IMR-90 (cell line): ENCODE measurements at places on chromosomes 16 and 17. TPM values are rescaled to one million over a fixed set of nuclear protein-coding genes. Genes with fewer than 3 reads are reported as not detected.

Gene AGRP
- total RNA-seq: not detected in 2 replicates

Gene LRRC37A
- total RNA-seq: 0.56 and 0.72 TPM in 2 replicates

Gene NHLRC4
- 0.56 and 0.72 TPM in 2 replicates for total RNA-seq

Gene TAC4
- not detected in 2 replicates for total RNA-seq

Gene NATD1
- 0.56 and 0.90 TPM in 2 replicates for total RNA-seq

Gene WSB1
- 112 and 140 TPM in 2 replicates for total RNA-seq

DNA sequence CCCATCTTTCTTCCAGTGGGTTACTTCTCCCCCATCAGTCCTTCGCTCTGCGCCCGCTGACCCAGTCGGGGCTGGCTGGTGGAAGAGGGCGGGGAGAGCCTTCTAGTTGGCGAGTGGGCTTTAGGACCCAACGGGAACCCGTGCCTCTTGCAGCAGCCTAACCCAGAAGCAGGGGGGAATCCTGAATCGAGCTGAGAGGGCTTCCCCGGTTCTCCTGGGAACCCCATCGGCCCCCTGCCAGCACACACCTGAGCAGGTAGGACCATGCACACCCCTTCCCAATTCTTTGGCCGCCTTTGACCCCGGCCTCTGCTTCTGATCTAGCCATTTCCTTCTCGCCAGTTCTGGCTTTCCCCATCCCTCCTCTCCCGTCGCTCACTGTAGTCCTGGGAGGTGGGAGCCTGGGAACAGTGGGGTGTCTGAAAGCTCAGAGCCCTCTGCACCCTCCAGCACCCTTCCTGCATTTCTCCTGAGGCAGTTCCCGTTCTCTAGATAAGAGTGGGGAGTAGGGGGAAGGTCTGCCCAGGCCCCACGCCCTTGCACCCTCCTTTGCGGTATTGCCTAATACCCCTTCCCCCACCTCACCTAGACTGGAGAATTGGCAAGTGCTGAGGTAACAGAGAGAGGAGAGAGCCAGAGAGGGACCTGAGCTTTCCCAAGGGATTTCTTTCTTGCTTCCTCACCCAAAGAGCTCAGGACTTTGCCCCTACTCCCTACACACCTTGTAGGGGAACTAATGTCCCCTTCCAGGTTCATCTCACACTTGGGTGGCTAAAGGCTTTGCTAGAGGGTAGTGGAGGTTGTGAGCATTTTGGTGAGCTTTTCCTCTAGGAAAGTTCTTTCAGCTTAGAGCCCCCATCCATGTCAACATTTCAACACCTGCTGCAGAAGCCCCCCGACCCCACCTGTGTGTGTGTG is at the start of gene RARA:
Gene RARA (plus strand): TSS at position 150 of the 918 bp plus-strand sequence. CDS start 22,039 bp downstream, outside the sequence.
- DNase-seq: no peak

DNA sequence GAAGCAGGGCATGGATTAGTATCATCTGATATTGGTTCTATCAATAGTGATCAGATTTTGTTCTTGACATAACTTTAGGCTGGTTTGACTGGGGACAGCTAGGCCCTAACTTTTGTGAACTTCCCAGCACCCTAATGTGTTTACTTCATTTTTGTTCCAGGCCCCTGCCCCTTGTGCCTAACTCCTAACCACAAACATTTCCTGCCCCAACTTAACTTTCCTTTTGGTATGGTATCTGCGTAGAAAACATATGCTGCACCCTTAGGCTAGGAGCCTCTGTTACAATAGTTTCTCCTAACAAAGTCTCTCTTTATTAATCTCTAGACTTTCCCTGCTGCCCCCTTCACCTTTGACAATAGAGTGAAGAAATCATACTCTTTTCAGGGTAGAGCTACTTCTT is 2.5 kb downstream of the ADPRM start:
- no peak for DNase-seq

GRCh38 chr17:59332749-59333377 is 1.4 kb downstream of the YPEL2 start:
- peak; percentile 11 for DNase-seq

DNA sequence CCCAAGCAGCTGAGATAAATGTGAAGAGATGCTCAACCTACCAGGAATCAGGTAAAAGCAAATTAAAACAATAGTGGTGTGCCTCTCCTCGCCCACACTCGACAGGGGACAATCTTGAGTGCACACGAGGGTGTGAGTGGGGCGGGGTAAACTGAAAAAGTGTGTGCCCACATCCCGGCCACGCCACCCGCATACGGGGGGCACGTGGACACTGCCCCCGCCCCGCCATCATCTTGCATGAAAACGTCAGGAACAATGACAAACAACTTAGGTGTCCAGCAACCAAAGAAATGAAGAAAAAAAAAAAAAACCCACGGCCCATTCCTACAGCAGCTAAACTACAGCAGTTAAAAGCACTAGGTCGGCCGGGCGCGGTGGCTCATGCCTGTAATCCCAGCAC is 14.1 kb downstream of the PEMT start:
- DNase-seq: no peak

GRCh38 chr17:36661688-36662087 is 60.3 kb downstream of the MRM1 start:
- DNase-seq: no peak

- peak; percentile 80 for DNase-seq
Observed at GRCh38 chr16:51151961-51152663, 1.0 kb upstream of the SALL1 start.

GRCh38 chr17:77901481-77901880 is 57.0 kb upstream of the TNRC6C start:
- DNase-seq: no peak

DNA sequence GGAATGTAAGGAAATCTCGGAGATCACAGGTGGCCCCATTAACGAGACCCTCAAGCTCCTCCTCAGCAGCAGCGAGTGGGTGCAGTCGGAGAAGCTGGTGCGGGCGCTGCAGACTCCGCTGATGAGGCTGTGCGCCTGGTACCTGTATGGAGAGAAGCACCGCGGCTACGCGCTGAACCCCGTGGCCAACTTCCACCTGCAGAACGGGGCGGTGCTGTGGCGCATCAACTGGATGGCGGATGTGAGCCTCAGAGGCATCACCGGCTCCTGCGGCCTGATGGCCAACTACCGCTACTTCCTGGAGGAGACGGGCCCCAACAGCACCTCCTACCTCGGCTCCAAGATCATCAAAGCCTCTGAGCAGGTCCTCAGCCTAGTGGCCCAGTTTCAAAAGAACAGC is 16.2 kb downstream of the MLYCD start:
- DNase-seq: no peak

GRCh38 chr16:57226701-57227621 is 18.1 kb upstream of the ARL2BP start:
- DNase-seq: no peak

- no peak for DNase-seq
Observed at GRCh38 chr17:79066963-79067362, 7.7 kb upstream of the ENGASE start.

DNA sequence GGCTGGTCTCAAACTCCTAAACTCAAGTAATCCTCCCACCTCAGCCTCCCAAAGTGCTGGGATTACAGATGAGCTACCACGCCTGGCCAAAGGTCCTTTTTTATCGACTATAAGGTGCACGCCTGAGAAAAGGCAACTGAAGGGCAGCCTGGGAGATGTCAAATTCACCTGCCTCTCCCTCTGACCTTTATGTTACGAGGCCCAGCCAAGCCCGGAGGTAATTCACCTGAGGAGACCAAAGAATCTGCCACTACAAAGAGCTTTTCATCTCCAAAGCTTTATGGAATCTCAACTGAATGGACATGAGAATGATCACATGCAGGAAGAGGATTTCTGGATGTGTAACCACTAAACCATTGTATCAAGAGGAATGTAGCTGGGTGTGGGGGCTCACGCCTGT is 37.2 kb downstream of the LYRM1 start:
- no peak for DNase-seq

GRCh38 chr17:4833941-4834680 is 971 bp downstream of the MINK1 start:
- DNase-seq: peak; percentile 80

DNA sequence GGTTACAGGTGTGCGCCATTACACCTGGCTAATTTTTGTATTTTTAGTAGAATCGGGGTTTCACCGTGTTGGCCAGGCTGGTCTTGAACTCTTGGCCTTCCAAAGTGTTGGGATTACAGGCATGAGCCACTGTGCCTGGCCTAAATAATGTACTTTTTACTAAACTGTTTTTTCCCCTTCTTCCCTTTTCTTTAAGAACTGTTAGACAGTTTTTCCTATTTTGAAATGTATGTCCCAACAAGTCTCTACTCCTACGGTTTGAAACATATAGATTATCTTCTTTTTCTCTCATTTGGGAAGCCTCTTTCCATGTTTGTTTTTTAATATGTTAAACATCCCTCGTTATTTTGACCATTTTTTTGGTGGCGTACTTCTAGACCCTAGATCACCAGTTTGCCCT is 9.6 kb downstream of the UTP18 start:
- DNase-seq: no peak

- DNase-seq: peak; percentile 89
Observed at GRCh38 chr16:3020604-3021448, 658 bp downstream of the TNFRSF12A start.

DNA sequence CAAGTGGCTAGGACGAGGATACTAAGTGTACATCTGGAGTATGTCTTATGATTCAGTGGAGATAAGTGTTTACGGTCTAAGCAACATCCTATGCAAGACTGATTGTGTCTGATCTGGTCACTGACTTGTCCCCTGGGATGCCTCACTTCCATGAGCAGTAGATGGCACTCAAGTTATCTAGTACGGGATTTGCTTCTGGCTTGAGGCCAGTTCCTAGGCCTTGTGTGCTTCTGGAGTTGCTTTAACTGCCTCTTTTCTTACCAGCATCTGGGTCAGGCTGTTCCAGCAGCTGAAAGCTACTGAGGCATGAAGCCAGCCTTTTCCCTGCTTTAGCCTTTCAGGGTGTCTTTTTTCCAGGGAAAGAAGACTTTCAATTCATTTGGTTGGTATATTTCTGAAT is 23.0 kb downstream of the SUPT6H start:
- peak; percentile 16 for DNase-seq

DNA sequence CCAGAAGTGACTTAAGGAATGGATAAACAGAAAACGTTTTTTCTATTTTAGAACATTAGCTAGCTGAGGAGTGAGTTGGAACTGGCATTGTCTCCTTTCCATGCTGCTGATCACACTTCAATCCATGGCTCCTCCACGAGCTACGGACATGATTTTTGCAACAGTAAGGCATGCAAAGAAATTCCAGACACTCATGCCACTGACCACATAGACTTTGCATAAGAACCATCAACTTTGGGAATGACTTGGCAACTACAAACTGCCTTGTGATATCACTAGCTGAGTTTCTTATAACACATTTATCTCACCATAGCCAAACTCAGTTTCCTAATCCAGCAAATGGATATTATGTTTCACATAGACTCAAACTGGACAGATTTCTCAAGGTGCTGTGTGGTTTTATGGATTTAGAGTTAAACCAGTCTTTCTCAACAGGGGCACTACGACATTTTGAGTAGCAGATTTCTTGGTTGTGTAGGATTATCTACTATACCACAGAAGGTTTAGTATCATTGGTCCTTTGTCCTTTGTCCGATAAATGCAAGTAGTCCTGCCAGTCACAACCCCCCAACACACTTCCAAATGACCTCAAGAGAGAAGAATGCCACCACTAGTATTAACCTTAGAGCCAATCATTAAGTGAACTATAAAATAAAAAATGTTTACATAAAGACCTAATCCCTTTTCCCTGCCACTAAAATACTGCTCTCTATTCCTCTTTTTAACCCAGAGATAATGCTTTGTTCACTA is 48.3 kb upstream of the C17orf78 start:
- peak; percentile 94 for DNase-seq

DNA sequence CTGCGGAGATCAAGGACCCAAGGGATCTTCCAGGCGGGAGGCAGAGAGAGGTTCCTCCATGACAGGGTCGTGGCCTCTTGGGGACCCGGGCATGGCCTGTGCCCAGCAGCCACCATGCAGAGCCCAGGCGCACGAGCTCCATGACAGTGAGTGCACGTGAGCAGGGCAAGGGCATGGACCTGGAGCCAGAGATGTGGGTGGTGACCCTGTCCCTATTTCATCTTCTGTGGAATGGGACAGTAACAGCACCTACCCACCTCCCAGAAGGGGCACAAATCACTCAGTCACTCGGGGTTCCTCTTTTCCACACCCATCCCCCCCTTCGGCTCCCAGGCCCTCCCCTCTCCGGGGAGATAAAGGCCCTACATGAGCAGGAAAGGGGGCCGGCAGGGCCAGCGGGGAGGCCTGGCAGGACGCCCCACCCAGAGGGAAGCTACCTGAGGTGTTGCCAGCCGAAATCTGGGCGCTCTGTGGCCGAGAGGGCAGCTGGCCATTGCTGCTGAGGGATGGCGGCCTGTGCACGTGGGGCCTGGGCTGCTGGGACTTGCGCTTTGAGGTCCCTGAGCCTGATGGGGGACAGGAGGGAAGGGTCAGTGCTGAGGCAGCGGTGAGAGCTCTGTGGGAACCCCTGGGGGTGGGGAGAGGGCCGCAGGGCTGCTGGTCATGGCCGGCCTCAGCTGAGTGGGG is 10.4 kb downstream of the UBALD2 start:
- DNase-seq: no peak

DNA sequence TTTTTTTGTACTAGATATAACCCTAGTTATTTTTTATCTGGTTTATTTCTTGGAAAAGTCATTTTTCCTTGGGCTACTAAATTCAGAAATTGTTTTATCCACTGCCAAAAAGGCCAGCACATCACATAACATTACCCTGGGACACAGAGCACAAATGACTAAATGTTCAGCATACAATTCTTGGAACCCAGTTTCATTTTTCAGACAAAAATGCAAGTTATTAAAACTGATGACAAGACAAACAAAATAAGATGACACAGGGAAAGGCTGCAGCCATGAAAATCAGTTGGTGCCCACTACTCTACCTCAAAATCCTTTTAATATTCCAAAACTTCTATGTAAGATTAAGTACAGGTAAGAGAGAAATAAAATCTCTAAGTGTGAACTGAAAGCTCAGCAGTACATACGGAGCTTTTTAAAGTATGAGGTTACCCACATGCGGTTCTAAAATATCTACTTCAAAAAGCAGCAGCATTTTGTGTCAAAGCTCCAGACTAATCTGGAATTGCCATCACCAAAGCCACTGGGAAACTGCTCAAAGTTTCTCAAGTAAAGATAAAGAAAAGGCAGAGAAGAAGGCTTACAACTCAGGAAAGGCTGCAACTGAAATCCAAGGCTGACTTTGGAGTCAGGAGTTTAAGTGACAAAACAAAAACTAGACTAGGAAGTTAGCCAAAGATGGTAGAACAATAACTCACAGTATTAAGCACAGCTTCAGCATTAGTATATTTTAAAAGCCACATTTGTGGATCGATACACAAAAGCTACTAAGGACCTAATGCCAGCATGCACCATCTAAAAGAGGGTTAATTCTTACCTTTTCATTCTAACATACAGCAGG is 41.4 kb downstream of the AP1G1 start:
- DNase-seq: no peak

DNA sequence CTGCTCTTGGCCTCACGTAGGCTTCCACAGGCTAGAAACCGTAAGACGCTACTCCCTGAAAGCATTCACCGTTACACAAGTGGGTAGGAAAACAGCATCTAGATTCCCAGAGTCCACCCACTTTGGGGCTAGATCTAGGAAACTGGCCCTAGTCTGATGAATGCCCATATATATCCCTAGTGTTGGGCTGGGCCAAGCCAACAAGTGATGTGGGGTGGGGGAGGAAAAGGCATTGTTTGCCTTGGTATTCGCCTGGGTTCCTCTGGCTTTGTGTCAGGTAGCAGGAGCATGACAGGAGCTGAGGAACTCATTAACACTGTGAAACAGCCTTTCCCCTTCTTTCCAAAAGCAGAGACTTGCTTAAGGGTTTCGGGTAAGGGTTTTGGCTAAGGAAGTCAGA is 112.4 kb downstream of the SMG6 start:
- DNase-seq: no peak

GRCh38 chr17:44921122-44921882 is 6.0 kb upstream of the GFAP start:
- no peak for DNase-seq
